ENCODE measurements at places on chromosomes 3 and 15.

- DNase-seq: no peak
Measured at GRCh38 chr3:135922903-135923250, 42.7 kb upstream of the PPP2R3A start.

DNA sequence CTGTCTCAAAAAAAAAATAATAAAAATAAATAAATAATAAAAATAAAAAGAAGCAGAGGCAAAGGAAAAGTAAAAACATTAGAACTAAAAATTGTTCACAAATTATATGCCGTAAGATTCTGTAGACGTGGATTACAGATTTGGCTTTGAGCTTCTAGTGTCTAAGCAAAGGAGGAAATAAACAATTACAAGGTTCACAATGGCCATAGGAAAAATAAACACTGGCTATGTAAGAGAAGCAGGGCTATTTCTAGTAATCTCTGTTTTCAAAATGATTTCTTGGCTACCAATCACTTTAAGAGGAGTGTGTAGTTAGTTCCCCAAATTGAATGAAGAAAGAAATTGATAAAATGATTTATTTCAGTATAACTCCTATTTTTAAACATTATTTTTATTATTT is 54.5 kb downstream of the TMEM41A start:
- no peak for DNase-seq

DNA sequence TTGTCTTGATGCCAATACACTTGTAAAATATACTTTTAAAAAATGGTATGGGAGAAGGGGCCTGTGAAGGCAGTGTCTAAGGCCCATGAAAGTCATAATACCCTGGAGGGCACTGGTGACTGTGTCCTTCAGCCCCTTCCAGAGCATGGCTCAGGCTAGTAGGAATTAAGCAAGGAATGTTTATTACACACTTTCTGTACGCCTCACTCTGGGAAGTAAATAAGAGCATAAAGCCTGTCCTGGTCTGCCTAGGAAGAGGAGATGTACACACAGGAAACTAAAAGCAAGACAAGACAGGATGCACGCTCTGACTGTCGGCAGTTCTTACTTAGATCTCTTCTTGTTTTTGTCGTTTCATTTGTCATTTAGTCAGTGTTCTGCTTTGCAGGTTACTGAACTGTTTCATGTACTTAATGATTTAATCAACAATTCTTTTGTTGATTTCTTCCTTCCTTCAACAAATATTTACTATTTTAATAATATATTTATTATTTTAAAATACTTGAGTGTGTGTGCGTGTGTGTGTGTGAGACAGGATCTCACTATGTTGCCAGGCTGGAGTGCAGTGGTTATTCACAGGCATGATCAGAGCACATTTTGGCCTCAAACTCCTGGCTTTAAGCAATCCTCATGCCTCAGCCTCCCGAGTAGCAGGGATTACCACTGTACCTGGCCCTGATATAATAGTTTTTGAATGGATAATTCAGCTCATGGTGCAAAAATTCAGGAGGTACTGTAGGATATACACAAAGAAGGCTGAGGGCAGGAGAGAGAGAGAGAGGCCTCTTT is 9.0 kb upstream of the SMAD6 start:
- no peak for DNase-seq

DNA sequence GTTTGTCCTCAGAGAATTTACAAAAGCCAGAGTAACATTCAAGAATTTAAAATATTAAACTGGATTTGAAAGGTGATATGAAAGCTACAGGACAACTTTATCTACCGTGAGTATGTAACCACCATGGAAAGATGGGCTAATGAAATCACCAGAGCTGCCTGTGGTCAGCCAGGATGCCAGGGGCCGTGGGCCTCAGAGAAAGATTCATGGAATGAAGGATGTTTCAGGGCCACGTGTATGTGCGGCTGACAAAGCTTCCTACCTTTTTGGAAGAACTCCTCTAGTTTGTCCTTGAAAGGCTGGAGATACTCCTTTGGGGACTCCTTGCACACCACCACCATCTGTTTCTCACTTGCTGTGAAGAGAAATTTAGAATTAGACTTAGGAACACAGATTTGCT is 138.9 kb downstream of the GREM1 start:
- DNase-seq: no peak

DNA sequence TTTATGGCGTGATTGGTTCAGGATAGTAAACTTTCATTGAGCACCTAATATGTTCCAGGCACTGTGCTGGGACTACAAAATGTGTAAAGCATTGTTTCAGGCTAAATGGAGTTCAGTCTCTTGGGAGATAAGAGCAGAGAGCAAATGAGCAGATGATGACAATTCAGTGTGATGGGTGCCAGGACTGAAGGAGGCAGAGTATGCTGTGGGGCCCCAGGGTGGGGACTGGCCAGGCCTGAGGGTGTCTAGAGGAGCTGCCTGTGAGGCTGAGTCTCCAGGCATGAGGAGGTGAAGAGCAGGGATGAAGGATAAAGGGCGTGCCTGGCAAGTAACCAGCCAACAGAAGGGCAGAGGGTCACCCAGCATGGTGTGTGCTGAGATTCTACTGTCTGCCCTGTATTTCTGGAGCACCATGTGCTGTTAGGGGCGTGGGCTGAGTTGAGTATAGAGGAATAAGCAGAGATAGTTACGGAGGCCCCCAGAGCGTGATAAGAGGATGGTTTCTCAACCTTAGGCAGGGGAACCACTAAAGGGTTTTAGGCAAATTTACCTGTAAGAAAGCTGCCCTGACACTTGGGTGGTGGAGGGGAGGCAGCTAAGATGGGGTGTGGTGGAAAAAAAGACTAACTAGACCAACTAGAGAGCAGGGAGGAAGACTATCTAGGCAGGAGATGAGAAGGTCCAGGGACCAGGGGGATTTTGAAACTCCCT is 38.5 kb downstream of the EPHB1 start:
- no peak for DNase-seq

DNA sequence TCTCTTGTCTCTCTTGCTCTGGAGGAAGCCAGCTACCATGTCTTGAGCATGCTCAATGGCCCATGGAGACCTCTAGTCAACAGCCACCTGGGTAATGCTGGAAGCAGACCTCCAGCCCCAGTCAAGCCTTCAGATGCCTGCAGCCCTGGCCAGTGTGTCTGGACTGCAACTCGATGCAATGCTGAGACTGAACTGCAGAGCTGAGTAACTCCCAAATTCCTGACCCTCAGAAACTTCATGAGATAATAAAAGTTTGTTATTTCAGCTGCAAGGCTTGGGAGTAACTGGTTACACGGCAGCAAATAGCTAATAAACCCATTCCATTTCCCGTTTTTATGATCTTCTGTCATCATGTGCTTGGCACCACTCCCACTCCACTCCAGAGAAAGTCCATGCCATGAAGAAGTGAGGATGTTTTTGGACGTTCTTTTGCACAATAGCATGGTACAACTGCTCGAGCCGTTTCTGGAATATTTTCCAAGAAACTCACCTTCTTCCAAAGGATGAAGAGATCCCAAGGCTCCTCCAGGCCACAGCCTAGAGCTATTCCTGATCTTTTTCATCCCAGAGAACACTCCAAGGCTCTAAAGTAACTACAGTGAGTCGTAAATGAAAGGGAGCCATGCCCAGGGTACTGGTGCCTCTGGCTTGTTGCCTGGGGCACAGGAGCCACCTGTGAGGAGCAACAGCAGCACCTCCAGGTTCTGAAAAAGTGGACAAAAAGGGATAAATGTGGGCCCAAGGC is 72.0 kb upstream of the KLF13 start:
- no peak for DNase-seq
